ENCODE measurements at places on chromosomes 3 and 15. TPM values are rescaled to one million over a fixed set of nuclear protein-coding genes. Genes with fewer than 3 reads are reported as not detected.

GRCh38 chr3:32818229-32818969 is 602 bp downstream of the TRIM71 start:
- DNase-seq, result no peak

- no peak for DNase-seq
Observed at GRCh38 chr3:171965067-171965712, 74.2 kb upstream of the FNDC3B start.

- no peak for DNase-seq
Observed at GRCh38 chr15:61034678-61035291, 194.3 kb downstream of the RORA start.

Gene ATP1B3
- total RNA-seq, result 227 TPM

Gene PLA2G4B
- 4.9 TPM for total RNA-seq

GRCh38 chr15:47570044-47570443 is 147.3 kb upstream of the SEMA6D start:
- no peak for DNase-seq

DNA sequence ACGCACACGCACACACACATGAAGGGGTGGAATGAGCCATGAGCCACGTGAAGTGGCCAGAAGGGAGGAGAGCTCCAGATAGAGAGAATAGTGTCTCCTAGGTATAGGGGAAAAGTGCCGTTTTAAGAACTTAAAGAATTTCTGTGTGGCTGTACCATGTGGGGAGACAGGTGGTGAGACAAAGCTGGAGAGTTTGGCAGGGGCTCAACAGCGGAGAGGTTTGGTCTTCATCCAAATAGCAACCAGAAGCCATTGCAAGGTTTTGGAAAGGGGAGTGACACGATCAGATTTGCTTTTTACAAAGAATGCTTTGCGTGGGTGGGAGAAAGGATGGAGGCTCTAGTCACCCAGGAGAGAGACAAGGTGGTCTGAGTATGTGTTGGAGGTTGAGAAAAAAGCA is 146.0 kb downstream of the IL20RB start:
- DNase-seq, result no peak

GRCh38 chr15:77480859-77481633 is 60.4 kb downstream of the HMG20A start:
- DNase-seq, result no peak

Gene HHLA2
- total RNA-seq, result 1.8 TPM

GRCh38 chr3:151329363-151329762 is at the start of gene P2RY13:
Gene P2RY13, minus strand, starts transcription at chr3:151329549. Its CDS starts 21 bp downstream, at chr3:151329528.
- no peak for DNase-seq

Gene PIERCE2
- 0.30 TPM for total RNA-seq

- DNase-seq, result no peak
Observed at GRCh38 chr3:4421121-4421520, 45.9 kb downstream of the SUMF1 start.

GRCh38 chr3:55000953-55001352 is 73.1 kb upstream of the LRTM1 start:
- DNase-seq, result no peak

- no peak for DNase-seq
Observed at GRCh38 chr3:14803101-14803980, 15.4 kb upstream of the FGD5 start.

Gene IGF1R
- total RNA-seq, result 28.6 TPM

- no peak for DNase-seq
Observed at GRCh38 chr3:63673111-63673510, 20.6 kb downstream of the SNTN start.

Data from activated T-cell treated with anti-CD3 and anti-CD28 coated beads, Interleukin-2, amount 50 U/mL, for 4 hours (primary cell).